Caki2 (cell line): ENCODE measurements at places on chromosomes 6 and 20. TPM values are rescaled to one million over a fixed set of nuclear protein-coding genes. Genes with fewer than 3 reads are reported as not detected.

DNA sequence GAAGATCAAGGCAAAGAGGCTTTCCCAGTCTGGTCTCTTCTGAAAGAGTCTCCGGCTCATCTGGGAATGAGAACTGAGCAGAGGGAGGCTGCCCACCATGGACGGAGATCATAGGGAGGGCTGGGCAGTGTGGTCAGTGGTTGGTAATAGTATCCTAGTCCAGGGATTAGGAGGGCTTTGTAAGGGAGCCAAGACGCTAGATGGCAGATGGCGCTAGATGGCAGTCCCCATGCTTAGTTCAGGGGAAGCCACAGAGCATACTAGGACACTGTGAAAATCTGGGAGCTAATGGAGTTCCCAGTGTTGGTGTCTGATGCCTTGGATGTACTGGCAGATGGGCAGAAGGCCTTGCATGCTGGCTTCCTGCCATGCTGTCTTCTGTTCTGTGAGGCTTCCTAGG is 21.7 kb upstream of the DAAM2 start:
- DNase-seq: no peak

- DNase-seq: no peak
These were observed 252.3 kb upstream of the ZFP64 start for GRCh38 chr20:52443874-52444273.

DNA sequence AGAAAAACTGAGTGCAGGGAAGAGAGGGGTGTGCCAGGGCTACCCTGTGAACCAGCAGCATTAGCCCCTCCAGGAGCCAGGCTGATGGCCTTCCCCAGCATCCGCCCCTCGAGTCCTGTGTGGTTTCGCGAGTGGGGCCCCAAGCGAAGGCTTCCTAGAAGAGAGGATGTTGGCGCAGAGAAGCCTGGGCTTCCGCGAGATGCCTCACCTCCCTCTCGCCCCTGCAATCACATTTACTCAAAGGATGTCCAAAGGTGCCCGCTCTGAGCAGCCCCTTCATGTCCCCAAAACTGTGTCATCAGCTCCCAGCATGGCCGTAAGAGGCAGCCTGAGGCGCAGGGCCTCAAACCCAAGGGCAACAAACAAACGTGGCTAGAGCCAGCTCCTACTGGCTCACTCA is 111.7 kb downstream of the PREX1 start:
- no peak for DNase-seq

- DNase-seq: peak; percentile 53
These were observed 41.1 kb downstream of the PPP1R3G start for GRCh38 chr6:5126214-5126613.

GRCh38 chr20:51306081-51306480 is 236.4 kb downstream of the NFATC2 start:
- DNase-seq: no peak

DNA sequence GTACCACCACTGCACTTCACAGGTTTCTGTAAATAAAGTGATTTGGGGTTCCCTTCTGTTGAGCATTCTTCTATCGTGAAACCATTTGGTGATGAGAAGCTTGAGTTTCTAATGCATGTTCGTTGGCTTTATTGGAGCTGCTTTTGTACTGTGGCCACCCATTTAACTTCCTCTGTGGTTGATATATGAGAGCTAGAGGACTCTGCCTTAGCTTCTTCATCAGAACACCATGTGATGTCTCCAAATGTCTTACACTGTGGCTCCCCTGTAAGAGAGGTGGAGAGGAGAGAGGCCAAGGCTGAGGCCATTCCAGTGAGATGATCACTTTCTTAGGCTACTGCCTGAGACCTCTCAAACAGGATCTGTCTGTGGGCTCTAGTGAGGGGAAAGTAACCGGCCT is 114.5 kb downstream of the SLC16A10 start:
- no peak for DNase-seq

GRCh38 chr20:51169813-51170212 is 146.9 kb upstream of the KCNG1 start:
- no peak for DNase-seq

GRCh38 chr20:63702036-63702665 is 5.6 kb downstream of the ARFRP1 start:
- DNase-seq: no peak

- no peak for DNase-seq
These were observed 46.6 kb upstream of the TFAP2C start for GRCh38 chr20:56582542-56582941.

DNA sequence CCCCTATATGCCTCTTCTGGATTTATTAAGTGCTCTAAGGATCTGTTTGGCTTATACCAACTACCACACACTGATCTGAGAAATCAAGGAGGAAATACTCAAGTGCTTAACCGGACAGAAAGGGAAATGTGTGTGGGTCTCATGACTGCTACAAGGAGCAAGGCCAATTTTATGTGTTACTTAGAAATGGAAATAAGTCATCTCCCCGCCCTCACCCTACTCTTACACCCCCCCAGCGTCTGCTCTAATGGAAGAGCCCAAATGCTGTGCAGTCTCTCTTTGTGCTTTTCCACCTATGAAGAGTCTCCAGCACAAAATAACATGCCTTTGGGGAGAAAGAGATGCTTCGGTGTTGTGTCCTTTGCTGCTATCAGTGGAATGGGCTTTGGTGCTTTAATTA is 428.8 kb upstream of the ARID1B start:
- DNase-seq: no peak

GRCh38 chr6:21360336-21360735 is 233.2 kb upstream of the SOX4 start:
- peak; percentile 57 for DNase-seq

GSTA1 gene
- total RNA-seq: not detected in 2 replicates

IRAK1BP1 gene
- total RNA-seq: 2.1 and 2.7 TPM in 2 replicates

FRK gene
- 5.0 and 5.1 TPM in 2 replicates for total RNA-seq

PRR18 gene
- total RNA-seq: not detected in 2 replicates

HLA-DQA2 gene
- not detected in 2 replicates for total RNA-seq

VIP gene
- not detected in 2 replicates for total RNA-seq

CDH22 gene
- 0.07 and 0.43 TPM in 2 replicates for total RNA-seq

PRPH2 gene
- total RNA-seq: not detected in 2 replicates

ADGRG6 gene
- 33.4 and 44.6 TPM in 2 replicates for total RNA-seq
